ENCODE measurements at places on chromosomes 16 and 17.

- no peak for DNase-seq
These were observed 183.8 kb downstream of the CCDC182 start for GRCh38 chr17:57561072-57561861.

DNA sequence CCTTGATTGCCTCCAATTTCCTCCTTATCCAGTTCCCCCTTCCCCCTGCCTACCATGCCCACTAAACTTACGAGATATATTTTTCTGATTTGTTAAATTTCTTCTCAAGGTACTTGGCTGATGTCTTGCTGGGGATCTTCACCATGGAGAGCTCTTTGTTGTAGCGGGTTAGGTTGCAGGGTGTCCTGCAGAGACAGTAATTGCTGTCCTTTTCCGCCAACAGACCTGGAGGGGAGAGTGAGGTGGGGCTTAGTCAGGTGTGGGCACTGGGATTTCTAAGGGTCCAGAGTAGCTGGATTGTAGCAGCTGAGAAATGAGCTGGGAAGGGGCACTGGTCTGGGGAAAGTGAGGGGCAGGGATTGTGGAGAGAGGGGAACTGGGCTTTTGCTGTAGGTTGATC is 32.1 kb downstream of the SPACA3 start:
- DNase-seq, result no peak

- no peak for DNase-seq
These were observed 12.6 kb upstream of the FUS start for GRCh38 chr16:31167315-31167714.

DNA sequence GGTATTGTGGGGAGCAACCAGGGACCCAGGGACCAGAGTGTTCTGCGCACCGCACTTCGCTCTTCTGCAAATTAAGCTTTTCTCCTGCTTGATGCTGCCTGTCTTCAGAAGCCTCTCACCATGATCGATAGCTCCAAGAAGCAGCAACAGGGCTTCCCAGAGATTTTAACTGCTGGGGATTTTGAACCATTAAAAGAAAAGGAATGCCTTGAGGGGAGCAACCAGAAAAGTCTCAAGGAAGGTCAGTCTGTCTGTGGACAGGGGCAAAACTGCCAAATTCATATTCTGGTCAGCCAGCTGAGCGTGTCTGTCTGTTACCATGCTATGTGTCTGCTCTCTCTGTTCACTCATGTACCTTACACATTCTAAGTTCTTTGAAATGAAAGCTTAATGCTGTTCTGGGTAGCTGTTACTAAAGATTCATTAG is 115.7 kb downstream of the MRTFB start:
- DNase-seq, result no peak

GRCh38 chr16:67027046-67027445 is 1.9 kb upstream of the CBFB start:
- DNase-seq, result no peak

DNA sequence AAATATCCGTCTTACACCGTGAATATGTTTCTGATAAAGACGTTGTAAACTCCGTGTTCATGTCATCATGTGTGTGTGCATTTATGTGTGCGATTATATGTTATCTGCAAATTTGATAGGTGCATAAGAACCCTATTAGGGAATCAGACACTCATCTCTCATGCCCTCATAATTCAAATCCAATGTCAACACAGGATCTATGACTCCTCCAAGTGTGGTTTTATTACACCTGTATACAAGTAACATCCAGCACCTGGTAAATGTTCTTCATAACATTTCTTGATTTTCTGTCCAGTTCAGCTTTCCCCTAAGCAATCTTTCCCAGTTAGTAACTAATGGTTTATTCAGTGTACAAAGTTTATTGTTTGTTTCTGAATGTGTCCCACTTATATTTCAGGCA is 681.9 kb downstream of the CDH11 start:
- no peak for DNase-seq

DNA sequence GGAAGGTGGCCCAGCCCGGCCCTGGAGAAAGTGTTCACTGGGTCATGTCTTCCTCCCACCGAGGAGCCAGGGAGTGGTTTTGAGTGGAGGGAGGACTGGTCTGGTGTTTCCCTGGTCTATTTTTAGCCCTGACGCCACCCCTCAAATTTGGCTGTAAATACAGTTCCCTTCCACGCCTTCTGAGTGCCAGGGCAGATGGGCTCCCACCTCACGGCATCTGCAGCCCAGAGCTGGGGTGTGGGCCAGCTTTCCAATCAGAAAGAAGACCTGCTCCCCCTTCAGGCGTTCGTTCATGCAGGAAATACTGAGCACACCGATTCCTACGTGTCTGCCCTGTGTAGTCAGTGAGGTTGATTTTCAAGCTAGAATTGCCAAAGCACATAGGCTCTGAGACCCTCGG is 53.7 kb downstream of the SNX20 start:
- DNase-seq, result peak; percentile 3

DNA sequence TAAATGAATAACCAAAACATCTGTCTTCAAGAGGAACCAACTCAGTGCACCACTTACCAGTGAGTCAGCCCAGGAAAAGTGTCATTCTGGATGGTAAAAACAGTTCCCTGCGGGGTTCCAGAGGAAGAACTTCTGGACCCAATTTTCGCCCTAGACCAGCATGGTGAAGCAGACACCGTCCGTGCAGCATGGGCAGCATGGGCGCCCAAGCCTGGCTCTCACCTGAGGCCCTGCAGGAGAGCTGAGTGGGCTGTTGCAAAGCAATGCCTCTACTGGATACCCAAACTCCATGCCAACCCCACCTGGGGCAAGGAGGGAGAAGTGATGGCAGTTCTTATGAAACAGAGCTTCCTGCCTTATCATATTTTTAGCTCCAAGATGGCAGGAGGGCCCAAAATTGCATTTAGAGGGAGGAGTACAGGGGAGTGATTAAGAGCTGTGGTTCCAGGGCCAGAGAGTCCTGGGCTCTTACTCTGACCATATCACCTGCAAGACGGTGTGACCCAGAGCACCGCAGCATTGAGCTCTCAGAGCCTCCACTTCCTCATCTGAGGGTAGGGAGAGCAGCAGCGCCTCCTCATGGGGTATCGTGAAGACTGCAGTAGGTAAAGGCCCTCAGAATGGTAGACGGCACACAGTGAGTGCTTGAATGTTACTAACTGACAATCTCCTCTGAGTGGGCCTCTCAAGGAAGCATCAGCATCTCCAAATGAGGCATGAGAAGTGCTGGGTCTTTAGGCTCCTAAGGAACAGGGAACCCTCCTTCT is 16.6 kb upstream of the INPP5K start:
- no peak for DNase-seq

DNA sequence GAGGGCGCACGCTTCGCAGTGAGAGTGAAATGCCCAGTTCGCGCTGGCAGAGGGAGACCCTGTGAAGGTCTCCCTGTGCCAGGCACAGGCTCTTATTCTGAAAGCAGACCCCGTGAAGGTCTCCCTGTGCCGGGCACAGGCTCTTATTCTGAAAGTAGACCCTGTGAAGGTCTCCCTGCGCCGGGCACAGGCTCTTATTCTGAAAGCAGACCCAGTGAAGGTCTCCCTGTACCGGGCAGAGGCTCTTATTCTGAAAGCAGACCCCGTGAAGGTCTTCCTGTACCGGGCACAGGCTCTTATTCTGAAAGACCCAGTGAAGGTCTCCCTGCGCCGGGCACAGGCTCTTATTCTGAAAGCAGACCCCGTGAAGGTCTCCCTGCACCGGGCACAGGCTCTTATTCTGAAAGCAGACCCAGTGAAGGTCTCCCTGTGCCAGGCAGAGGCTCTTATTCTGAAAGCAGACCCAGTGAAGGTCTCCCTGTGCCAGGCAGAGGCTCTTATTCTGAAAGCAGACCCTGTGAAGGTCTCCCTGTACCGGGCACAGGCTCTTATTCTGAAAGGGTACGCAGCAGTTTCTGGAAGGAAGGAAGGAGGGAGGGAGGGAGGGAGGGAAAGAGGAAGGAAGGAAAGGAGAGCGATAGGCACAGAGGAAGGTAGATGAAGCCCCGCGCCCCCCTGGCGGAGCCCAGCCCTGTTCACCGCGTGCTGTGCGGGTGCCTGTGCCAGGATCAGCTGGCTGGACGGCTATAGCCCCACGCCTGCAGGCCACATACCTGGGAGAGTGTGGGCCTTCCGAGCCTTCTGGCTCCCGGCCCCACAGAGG is 55.3 kb downstream of the WDR45B start:
- DNase-seq, result peak; percentile 74

GRCh38 chr16:65782611-65783600 is 583.6 kb upstream of the CDH5 start:
- DNase-seq, result peak; percentile 67

GRCh38 chr17:29645515-29646051 is 22.9 kb upstream of the CORO6 start:
- peak; percentile 95 for DNase-seq

DNA sequence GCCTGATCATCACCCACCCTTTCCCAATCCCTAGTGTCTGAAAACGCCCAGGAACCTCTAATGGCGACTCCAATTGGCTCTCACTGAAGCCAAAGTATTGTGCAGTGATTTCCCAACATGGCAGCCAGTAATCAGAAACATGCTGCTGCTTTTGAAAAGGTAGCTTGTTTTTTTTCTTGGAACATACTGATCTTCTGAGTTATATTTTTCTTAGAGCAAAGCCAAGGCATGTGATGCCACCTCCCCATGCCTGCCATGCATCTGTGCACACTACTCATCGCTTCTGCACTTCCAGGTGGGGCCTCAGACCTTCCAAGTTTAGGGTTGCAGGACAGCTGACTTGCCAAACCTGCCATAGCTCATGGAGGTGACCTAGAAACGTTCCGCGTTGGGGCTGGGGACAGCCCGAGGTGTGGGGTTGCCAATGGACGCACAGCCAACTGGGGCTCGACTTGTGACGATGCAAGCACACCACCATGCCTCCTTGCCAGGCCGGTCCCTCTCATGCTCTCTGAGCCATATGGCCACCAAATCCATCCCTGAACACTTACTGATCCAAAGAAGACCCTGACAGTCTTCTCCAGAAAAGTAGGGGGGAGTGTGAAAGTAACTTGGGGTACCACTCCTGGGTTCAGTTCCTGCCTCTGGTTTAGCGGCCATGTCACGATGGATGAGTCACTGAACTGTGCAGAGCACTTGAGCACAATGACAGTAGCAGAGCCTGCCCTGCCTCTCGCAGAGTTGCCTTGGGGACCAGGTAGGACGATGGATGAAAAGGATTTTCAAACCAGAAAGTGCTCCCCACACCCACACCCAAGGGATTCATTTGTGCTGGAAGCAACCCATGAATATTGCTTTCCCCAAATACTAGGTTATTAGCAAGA is 155.7 kb downstream of the CCDC182 start:
- no peak for DNase-seq

GRCh38 chr17:30229012-30229411 is 6.5 kb downstream of the SLC6A4 start:
- no peak for DNase-seq

DNA sequence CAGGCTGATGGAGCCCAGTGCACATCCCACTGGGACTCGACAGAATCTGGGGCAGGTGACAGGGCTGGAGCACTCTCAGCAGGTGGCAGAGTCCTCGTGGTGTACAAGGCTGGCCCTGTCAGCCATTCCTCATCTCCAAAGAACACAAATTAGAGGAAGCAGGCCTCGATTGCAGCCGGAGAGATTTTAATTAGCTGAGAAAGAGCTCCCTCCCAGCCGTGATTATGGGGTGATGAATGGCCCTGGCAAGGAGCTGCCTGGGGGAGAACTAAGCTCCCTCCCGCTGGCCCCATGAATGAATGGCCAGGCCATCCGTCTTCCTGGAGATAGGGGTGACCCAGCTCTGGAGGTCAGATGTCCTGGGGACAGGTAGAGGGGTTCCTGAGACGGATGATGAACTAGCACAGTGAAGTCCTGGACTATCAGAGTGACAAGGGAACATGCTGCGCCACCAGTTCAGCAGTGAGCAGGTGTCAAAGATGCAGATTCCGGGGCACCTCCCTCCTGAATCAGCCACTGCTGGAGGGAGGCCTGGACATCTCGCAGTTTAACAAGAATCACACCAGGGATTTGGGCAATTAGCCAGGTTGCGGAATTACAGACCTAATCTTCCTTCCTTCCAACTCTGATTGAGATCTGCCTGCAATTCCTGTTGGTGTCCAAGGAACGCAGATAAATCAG is 35.5 kb downstream of the PIMREG start:
- DNase-seq, result no peak

GRCh38 chr17:2483084-2483483 is 28.6 kb downstream of the METTL16 start:
- DNase-seq, result no peak

GRCh38 chr16:48556913-48557351 is 53.0 kb downstream of the N4BP1 start:
- peak; percentile 75 for DNase-seq

DNA sequence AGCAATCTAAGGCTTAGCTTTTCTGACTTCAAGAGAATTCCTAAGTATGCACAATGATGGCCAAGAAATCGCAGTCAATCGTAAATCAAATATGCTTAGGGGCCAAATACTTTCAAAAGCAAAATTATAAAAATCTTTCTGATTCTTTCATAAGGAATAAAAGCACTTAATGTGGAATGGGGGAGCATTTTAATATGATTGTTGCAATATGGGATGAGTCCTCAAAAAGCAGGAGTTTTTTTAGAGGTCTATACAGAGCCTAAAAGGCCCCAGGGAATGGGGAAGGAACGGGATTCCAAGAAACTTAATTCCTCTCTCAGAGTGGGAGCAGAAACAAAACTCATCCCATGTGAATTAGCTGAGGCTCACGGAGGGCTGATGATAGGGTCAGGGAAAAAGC is 14.7 kb upstream of the SLC39A11 start:
- no peak for DNase-seq

GRCh38 chr16:74073456-74073855 is 223.2 kb upstream of the PSMD7 start:
- peak; percentile 20 for DNase-seq

- no peak for DNase-seq
These were observed 88.6 kb upstream of the BRD7 start for GRCh38 chr16:50457423-50457822.

DNA sequence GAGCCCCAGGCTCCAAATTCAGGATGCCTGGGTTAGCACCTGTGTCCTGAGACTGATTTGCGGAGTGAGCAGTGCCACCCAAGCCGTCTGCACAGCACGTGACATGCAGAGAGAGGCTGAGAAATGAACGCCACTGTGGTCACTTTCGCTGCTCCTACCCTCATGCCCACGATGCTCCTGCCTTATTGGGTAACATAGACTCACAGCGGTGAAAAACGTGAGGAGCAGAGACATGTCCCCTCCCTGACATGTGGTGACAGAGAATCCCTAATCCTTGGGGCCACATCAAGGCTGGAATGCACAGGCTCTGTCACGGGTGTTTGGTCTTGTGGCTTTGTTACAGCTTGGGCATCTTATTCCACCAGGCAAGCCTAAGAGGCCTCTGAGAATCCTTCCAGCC is 52.1 kb upstream of the CACNG5 start:
- DNase-seq, result no peak

GRCh38 chr16:23847948-23848347 is 12.2 kb downstream of the PRKCB start:
- DNase-seq, result no peak

- no peak for DNase-seq
These were observed 82.4 kb downstream of the KCNJ2 start for GRCh38 chr17:70251706-70252105.

GRCh38 chr16:8511464-8511863 is 78.8 kb downstream of the TMEM114 start:
- DNase-seq, result no peak

- no peak for DNase-seq
These were observed 20.6 kb downstream of the SSH2 start for GRCh38 chr17:29909236-29910003.

GRCh38 chr17:73474370-73474988 is 162.7 kb upstream of the CDC42EP4 start:
- DNase-seq, result peak; percentile 6

GRCh38 chr17:973053-973452 is 6.5 kb downstream of the NXN start:
- no peak for DNase-seq

All from stromal cell of bone marrow (primary cell).